ENCODE measurements at places on chromosomes 7 and 10.

DNA sequence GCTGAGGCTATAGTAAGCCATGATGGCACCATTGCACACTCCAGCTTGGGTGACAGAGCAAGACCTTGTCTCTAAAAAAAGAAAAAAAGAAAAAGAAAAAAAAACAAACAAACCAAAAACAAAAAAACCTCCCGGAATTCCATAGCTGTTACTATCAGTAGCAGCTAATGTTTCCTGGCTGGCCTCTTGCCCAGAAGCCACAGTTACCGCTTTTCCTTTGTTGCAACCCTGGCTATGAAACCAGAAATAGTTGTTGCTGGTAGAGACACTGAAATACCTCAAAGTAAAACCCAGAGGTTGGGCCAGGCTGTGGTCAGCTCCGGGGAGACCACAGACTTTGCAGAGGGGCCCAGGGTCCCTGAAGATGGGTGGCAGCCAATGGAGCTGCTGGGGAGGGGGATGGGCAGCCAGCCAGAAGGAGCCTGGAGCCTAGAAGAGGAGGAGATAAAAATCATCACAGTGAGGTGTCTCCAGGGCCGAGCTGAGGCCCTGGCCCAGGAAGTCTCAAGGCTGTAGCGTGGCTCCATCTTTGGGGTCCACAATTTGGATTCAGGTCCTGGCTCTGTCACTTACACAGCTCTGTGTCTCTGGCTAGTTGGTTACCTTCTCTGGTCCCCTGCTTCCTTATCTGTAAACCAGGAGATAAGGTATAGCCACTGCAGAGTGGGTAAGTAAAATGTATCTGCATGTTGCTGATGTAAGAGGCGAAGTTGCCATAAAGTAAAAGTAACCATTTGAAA, 3.4 kb upstream of the CHST12 start:
- DNase-seq, result no peak

- no peak for DNase-seq
These were observed 191.2 kb downstream of the CXCL12 start for GRCh38 chr10:44193567-44194220.

DNA sequence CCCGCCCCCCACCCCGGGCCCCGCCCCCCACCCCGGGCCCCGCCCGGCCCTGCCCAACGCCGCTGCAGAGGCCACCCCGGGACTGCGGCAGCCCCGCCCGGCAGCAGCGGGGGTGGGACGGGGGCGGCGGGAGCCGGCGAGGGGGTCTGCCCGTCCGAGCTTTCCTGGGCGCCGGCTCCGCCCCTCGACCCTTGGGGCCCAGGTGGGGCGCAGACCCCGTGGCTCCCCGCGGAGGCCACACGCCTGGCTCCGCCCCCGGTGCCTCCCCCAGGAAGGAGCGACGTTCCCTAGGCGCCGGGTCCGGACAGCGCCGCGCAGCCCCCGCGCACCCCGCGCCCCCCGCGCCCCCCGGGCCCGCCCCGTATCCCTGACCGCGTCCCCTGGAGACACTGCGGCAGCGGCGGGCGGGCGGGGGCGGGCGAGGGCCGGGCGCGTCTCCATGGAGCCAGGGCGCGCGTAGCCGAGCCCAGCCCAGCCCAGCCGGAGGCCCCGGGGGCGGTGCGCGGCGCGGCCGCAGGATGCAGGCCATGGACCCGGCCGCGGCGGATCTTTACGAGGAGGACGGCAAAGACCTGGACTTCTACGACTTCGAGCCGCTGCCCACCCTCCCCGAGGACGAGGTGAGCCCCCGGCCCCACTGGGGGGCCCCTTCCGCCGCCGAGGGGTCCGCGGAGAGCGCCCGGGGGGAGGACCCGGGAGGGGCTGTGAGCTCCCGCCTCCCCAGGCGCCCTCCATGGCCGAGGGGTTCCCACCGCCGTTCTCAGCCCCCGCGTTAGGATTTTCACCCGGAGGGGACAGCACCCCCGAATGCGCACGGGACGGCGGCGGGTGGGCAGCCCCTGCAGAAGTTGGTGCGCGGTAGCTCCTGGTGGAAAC, at the start of gene KNDC1:
TSS of gene KNDC1 (plus strand) at position 270 of the 876 bp plus-strand sequence. CDS start at position 519, 249 bp downstream.
- no peak for DNase-seq

- DNase-seq, result no peak
These were observed 587.5 kb downstream of the PTPRN2 start for GRCh38 chr7:158000160-158000559.

GRCh38 chr10:25696013-25696708, 237.9 kb upstream of the MYO3A start:
- DNase-seq, result no peak

DNA sequence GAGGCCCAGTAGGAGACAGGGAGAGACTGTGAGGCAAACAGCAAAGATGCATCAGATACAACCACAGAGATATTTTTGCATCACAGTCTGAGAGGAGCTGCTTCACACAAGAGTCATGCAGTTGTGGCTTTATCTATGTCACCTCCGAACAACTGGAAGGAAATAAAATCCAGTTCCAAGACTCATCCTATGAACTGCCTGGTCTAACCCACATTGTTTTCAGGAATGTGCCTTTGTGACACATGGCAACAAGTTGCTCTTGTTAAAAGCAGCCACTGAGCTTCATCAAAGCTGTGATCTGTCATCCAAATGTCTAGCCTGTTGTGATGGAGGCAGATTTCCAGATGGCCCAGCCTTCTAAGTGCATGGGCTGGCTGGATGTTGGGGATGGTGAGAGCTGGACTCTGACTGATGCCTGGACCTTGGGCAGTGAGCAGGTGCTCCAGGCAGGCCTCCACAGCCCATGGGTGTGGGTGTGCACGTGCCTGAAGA, 255.0 kb downstream of the BMPER start:
- no peak for DNase-seq

- no peak for DNase-seq
These were observed at the start of gene LRRN3 for GRCh38 chr7:111090846-111091245. Gene LRRN3 (plus strand): TSS chr7:111091127. CDS start chr7:111122773, 31,646 bp downstream.

Measured in hematopoietic multipotent progenitor cell treated with erythropoietin and hydrocortisone succinate and interleukin-3 and kit ligand, for 15 days (in vitro differentiated cells).